ENCODE measurements at places on chromosomes 6 and 20.
A peak's percentile ranks its signal among the peaks of the same experiment; 100 is the strongest.

GRCh38 chr6:40585651-40586269, 1.4 kb downstream of the LRFN2 start:
- H3K36me3 ChIP-seq = no peaks in the 10 kb centered on the region
- peaks cover 8% of the 10 kb centered on the region for H3K4me1 ChIP-seq
- no peak overlapping the region for H3K4me3 ChIP-seq
- H3K27ac ChIP-seq = no peak overlapping the region
- DNase-seq = no peak

DNA sequence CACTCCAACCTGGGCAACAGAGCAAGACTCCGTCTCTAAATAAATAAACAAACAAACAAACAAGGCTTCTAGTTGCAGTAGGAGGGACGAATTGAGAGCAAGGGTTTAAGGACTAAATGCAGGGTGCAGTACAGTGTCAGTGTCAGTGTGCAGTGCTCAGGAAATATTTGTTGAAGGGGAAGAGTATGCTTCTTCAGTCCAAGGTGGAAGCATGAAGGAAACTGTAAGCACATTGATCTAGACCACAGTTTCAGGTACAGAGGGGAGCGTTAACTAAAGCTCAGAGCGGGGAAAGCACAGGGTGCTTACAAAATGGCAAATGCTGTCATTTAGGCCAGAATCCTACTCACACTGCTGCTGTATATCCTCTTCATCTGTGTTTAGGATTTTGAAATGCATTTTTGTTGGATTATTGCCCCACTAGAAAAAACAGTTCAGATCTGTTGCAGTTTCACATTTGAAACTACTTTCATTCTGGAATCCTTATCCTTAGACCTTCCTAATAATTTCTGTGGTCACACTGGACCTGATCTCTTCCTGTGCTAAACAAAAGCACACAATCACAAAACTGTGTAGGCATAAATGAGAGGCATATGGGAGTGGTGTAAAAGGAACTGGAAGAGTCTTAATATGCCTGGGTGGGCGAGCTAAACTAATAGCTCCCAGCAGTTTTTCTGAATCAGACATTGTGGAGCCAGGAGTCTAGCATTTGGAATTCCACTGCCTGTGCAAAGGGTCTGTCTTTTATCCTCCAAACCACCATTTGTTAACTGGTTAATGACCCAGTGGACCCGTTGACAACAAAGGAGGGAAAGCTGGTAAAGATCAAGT, 41.4 kb downstream of the CBFA2T2 start:
- no peaks in the 10 kb centered on the region for H3K27me3 ChIP-seq
- no peaks in the 10 kb centered on the region for H3K36me3 ChIP-seq
- no peak overlapping the region for H3K27ac ChIP-seq

GRCh38 chr6:90039911-90040310, 145.6 kb downstream of the GJA10 start:
- peaks cover 57% of the 10 kb centered on the region for H3K36me3 ChIP-seq
- no peak overlapping the region for H3K4me3 ChIP-seq
- DNase-seq = no peak
- no peak overlapping the region for H3K27ac ChIP-seq
- peaks cover 52% of the 10 kb centered on the region for H3K4me1 ChIP-seq
- no peaks in the 10 kb centered on the region for H3K27me3 ChIP-seq

- no peak overlapping the region for H3K27ac ChIP-seq
- peaks cover 3% of the 10 kb centered on the region for H3K27me3 ChIP-seq
- peak; percentile 16 for DNase-seq
- no peak overlapping the region for H3K4me3 ChIP-seq
- peaks cover 24% of the 10 kb centered on the region for H3K4me1 ChIP-seq
These were observed 38.1 kb upstream of the ISM1 start for GRCh38 chr20:13183005-13183404.

GRCh38 chr6:10166031-10166430, 248.8 kb downstream of the TFAP2A start:
- no peak overlapping the region for H3K27ac ChIP-seq
- H3K27me3 ChIP-seq = peaks cover 2% of the 10 kb centered on the region
- no peak for DNase-seq
- no peak overlapping the region for H3K4me3 ChIP-seq
- H3K36me3 ChIP-seq = no peaks in the 10 kb centered on the region

DNA sequence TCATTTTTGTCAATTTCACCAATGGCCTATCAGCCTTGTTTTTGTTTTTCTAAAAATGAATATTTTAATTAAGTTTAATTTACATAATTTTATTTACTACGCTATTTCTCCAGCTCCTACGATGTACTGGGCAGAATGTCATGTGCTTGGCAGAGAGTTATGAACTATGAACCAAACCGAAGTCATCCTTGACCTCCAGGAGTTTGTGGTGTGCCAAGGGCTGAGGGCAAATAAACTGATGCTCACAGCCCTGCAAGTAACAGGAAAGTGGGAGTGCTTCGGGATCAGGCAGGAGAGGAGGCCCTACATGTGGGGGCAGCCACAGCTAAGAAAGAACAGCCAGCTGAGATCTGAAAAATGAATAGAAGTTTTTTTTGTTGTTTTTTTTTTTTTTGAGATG, 38.6 kb downstream of the ZNF217 start:
- no peaks in the 10 kb centered on the region for H3K4me1 ChIP-seq
- no peaks in the 10 kb centered on the region for H3K27me3 ChIP-seq
- peaks cover 2% of the 10 kb centered on the region for H3K36me3 ChIP-seq
- DNase-seq = no peak
- H3K27ac ChIP-seq = peak overlapping the region; percentile 59
- no peak overlapping the region for H3K4me3 ChIP-seq

- DNase-seq = no peak
- H3K4me3 ChIP-seq = no peak overlapping the region
- no peaks in the 10 kb centered on the region for H3K36me3 ChIP-seq
- H3K27me3 ChIP-seq = no peaks in the 10 kb centered on the region
- peaks cover 11% of the 10 kb centered on the region for H3K4me1 ChIP-seq
- H3K27ac ChIP-seq = no peak overlapping the region
These were observed 74.7 kb upstream of the NOX3 start for GRCh38 chr6:155530219-155530834.

GRCh38 chr6:1971612-1972011, 273.8 kb downstream of the GMDS start:
- H3K4me3 ChIP-seq = no peak overlapping the region
- peaks cover 3% of the 10 kb centered on the region for H3K36me3 ChIP-seq
- H3K27ac ChIP-seq = no peak overlapping the region
- H3K4me1 ChIP-seq = no peaks in the 10 kb centered on the region
- H3K27me3 ChIP-seq = no peaks in the 10 kb centered on the region
- no peak for DNase-seq

Measured in activated naive CD8-positive, alpha-beta T cell treated with anti-CD3 and anti-CD28 coated beads, Interleukin-2, amount 50 U/mL, for 24 hours (primary cell).